A549 (cell line): ENCODE measurements at places on chromosomes 1 and 21. TPM values are rescaled to one million over a fixed set of nuclear protein-coding genes. Genes with fewer than 3 reads are reported as not detected.

Gene HSD3B1
- polyA plus RNA-seq, result not detected in 3 replicates

Gene RIIAD1
- polyA plus RNA-seq, result not detected in 3 replicates

Gene MSH4
- polyA plus RNA-seq, result 0.03 TPM in 1 of 3 replicates, not detected in the others

Gene TSSK3
- 0.14 to 0.37 TPM (median 0.15 TPM) in 3 replicates for polyA plus RNA-seq

Gene MROH9
- polyA plus RNA-seq, result not detected in 3 replicates

GRCh38 chr1:18965206-18966173, 9.0 kb upstream of the IFFO2 start:
- DNase-seq, result no peak

DNA sequence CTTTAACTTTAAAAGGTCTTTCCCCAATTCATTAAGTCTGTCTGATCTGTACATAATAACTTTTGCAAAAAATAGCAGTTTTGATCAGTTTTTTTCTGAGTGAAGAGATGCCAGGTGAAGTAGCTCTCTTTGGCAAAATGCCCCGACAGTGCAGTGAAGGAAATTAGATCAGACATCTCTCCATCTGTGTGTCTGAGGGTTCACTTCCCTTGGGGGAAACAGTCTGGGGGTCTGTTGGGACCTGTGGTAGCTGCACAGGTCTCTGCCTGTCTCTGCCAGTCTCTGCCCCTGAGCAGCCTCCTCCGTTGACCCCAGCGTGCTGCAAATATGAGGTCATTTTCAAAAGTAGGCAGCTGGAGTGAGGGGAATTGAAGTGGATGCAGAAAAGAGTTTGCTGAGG, 54.5 kb downstream of the TBCE start:
- DNase-seq, result no peak

DNA sequence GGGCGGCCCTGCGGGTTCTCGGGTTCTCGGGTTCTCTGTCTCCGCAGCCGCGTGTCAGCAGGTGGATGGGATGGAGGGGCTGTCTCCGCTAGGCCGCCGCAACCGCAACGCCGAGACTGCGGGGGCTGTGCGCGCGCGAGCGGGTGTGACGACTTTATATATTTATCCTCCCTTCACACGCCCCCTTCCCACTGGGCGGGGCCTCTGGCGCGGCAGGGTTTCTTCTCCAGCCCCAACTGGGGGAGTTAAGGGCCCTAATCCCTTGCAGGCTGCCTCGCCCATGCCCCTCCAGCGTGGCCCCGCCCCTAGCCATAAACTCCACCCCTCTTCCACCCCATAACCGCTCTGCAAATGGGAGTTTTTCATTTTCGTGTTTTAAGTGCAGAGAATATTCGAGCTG, 3.4 kb downstream of the IGSF21 start:
- no peak for DNase-seq

DNA sequence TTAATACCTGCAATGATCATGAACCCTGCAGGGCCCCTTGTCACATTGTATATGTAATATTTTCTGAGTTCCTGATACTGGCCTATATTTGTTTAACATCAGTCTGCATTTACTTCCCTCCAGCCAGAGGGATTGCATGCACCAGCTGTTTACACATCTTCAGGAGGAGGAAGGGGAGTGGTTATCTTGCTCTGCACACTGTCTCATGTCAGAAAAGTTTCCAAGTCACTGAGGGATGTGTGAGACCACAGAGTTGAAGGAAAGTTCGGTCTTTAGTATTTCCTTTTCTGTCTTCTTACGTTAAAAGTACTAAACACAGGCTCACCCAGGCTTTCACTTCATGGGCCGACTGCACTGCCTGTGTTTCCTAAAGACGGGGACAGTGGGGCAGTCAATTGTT, 574.1 kb downstream of the LMO4 start:
- DNase-seq, result peak; percentile 17
